ENCODE measurements at places on chromosomes 12 and 14.

DNA sequence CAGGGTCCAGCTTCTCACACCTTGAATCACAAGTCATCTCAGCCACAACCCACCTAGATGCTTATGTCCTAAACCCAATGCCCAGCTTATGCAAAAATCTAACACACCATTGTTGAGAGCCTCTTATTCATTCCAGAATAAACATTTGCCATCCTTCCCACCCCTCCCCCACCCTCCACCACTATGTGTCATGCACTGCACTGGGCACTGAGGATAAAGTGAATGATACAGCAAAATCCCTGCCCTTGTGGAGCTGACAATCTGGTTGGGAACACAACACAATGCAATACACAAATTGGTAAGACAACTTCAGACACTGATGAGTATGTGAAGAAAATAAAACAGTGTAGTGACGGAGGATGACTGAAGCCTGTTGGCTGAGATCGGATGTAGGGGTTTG is 1.4 kb upstream of the GLTP start:
- no peak for DNase-seq

DNA sequence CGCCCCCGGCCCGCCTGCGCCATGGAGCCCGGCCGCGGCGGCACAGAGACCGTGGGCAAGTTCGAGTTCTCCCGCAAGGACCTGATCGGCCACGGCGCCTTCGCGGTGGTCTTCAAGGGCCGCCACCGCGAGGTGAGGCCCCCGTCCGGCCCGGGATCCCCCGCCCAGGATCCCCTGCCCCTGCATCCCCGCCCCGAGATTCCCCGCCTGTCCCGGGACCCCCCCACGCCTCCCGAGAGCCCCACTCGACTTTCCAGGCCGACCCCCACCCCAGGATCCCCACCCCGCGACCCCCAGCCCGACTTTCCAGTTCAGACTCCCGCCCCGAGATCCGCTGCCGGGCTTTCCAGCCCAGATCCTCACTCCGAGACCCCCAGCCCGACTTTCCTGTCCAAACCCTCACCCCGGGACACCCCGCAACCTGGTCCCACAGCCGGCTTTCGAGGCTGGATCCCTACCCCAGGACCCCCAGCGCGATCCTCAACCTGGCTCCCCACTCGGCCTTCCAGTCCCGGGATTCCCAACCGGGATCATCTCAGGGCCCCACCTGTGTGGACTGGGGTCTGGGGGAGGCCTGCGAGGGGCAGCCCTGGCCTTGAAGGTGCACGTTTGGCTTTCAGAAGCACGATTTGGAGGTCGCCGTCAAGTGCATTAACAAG is 688 bp downstream of the ULK1 start:
- no peak for DNase-seq

GRCh38 chr14:81051547-81051946 is 96.1 kb downstream of the TSHR start:
- no peak for DNase-seq

DNA sequence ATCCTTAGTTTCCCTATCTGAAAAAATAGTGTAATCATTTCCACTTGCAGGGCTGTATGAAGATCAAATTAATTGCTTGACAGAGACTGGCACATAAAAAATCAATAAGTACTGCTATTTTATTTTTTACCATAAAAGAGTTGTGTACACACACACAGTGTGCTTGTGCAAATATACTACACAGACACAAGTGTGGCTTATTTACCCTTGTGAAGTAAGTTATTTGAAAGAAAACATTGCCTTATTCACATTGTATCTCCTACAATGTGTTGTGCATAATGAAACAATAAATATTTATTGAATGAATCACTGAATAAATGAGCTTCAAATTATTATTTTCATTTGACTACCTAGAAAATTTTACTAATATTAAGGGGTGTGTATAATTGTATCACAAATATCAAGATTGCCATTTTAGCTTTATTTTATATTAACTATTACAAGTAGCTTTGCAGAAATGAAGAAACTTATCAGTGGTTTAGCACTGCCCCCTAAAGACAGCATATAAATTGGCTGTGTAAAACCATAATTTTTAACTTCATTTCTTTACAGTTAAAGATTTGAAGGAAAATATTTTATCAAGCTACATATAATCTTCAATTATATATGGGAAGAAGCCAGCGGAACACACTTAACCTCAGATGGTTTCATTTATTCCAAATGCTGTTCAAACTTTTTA is 11.3 kb downstream of the GARIN6 start:
- DNase-seq = peak; percentile 29

DNA sequence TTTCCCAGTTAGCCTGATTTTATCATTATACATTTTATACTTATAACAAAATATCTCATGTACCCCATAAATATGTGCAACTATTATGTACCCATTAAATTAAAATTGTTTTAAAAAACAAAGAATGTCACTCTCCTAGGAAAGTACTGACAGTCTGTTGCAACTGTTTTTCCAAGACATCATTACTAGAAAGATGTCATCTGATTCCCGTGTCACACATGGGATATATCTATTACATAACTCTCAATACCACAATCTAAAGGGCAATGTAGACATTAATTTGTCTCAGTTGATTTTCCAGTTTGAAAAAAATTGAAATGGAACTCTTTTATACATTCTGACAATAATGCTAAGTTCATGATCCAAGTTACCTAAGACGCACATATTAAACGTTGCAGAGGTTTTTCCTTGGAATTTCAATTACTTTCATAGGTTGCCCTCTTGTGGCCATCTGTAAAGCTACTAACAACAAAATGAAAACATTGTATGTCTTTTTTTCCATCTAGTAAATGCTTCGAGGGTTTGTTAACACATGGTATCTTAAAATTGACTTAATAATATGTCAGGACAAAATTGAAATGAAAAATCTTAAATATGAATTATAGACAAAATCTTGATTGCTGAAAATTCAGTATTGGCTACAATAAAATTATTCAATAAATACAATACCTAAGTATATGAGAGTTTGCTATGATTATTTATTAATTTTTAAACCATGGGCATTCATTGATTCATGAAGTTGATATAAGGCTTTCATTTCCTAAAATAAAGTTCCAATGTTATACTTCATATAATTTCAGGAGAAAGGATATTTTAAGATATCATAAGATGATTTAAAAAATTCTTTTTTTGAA is 131.6 kb downstream of the PPFIA2 start:
- DNase-seq = peak; percentile 69

DNA sequence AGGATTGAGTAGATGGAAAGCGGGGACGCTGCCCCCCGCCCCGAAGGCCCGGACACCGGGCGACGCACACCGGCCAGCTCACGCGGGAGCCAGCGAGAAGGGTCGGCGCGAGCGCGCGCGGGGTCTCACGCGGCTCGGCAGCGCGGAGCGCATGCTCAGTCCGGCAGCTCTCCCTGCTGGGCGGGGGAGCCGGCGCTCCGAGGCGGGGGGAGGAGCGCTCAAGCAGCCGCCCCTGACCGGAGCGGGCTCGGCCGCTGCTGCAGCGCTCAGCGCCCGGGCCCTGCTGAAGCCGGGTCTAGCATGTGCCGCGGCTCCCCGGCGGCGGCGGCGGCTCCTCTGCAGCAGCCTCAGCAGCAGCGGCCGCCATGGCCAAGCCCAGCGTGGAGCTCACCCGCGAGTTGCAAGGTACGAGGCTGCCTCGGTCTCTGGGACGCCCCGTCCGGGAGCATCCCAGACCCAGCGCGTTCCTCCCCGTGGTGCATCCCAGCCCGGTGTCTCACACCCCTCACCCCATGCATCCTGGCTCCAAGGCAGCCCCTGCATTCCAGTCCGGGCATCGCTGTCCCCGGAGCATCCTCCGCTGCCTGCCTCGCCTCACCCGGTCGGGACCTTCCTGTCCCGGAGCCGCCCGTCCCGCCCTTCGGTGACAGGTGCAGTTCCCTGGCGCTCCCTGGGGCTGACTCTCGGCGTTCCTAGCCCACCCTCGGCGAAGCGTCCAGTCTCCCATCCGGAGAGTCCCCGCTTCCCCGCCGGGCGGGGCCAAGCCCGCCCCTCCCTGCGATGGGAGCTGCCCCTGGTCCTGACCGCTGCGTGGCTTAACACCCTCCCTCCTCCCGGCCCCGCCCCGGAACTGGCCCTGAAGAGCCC is at the start of gene CARMIL3:
TSS of gene CARMIL3 (plus strand) at position 221 of the 867 bp plus-strand sequence. CDS start at position 366, 145 bp downstream.
- DNase-seq = peak; percentile 31

DNA sequence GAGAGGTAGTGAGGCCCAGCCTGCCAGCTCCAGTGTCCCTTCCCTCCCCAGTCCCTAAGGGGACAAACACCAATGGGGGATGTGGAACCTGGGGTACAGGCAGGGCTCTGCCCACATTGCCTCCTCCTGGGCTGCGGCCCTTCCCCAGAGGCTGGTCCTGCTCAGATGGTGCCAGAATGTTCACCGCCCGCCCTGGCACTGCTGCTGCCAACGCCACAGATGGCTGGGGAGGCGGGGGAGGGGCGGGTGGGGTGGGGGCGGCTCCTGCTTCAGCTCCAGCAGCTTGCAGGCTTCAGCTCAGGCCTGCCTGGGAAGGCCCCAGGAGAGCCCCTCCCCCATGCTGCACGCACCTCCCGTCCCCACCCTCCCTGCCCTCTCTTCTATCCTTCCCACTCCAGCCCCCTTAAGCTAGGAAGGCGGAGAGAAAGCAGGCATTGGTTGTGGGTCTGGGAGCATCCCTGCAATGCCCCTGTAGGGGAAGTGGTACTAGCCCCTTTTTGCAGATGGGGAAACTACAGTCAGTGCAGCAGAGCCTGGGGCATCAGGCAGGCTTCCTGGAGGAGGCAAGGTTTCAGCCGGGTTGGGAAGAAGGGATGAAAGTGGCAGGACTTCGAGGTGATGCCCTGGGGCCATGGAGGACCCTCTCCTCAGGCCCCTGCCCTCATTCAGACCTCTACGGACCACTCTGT is 2.0 kb upstream of the BEGAIN start:
- no peak for DNase-seq

DNA sequence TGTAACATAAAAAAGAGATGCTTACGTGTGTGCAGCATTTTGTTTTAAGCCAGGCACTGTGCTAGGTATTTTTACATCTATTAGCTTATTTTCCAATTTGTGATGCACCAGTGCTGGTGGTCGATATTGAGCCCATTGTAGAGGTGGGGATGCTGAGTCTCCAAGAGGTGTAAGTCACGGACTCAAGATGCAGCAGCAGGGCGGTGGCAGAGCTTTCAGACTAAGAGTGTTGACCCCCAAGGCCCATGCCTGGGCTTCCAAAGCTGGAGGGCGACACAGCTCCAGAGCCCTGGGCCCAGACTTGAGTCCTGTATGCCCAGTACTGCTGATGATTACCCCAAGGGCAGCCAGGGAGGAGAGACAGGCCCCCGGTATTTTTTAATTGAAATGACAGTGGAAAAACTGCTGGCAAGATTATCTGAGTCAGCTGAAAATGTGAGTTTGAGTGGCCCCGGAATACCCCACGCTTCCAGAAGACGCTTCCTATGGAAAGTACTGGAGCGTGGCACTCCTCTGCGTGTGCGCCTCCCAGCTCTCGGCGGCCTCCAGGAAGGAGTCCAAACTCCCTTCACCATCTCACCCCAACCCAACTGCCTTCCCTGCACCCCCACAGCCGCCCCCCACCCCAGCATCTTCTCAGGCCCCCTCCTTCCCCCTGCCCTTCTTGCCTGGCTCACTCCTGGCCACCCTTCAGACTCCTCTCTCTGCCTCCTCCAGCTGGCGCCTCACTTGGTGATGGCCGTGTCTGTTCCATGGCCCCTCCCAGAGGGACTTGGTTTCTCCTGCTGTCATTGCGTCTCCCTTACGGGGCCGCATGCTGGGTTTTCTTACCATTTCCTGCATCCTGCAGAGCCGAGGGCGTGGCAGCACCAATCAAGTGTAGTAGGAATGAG is 40.7 kb downstream of the ELK3 start:
- DNase-seq = no peak

GRCh38 chr14:67420102-67420739 is 8.3 kb upstream of the PLEK2 start:
- DNase-seq = no peak

- peak; percentile 64 for DNase-seq
These were observed 88.3 kb upstream of the MDM1 start for GRCh38 chr12:68420225-68421010.

DNA sequence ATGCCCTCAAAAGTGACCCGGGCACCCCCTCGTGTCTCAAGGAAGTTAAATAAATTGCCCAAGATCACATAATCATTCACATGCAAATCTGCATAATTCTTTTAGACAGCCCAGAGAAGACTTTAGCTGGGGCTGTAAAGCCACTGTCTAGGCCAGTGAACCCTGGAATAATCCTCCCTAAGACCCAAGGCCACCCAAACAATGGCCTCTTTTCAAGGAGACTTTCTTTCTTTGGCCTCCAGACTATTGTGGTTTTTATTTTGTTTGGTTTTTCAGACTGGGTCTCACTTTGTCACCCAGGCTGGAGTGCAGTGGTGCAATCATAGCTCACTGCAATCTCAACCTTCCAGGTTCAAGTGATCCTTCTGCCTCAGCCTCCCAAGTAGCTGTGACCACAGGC is 10.6 kb downstream of the SVOP start:
- DNase-seq = no peak

DNA sequence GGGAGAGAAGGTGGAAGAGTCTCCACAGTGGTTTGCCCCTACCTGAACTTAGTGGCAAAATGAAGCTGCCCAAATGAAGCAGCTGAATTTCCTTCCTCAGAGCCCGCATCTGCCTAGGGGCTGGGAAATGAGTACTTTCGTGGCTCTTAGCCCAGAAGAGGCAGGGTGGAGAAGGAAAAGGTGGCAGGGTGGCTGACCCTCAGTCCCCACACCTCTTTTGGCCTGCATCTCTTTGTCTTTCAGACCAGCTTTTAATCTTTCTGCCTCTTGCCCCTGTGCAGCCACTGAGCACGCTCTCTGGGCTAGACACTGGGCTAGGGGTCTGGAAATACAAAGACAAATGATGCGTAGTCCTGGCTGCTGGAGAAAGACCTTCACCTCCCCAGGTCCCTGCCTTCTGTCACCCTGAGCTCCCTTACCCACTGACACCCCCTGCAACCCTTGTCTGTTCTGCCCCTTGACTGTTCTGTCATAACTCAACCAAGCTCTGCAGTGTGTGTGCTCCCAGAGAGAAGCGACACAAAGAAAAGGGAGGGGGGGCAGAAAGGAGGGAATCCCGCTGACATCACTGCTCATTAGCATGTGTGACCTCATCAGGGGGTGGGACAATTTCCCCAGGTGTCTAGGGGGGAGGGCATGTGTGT is 371 bp upstream of the REM2 start:
- peak; percentile 52 for DNase-seq

- peak; percentile 84 for DNase-seq
These were observed 107.3 kb downstream of the ZFP36L1 start for GRCh38 chr14:68685419-68686204.
